ENCODE measurements at places on chromosomes 5 and 9. TPM values are rescaled to one million over a fixed set of nuclear protein-coding genes. Genes with fewer than 3 reads are reported as not detected.

Gene PIP5K1B
- not detected for total RNA-seq

Gene MARVELD2
- total RNA-seq: not detected

Gene PROB1
- total RNA-seq: 0.17 TPM

Gene ZFP37
- total RNA-seq: 4.9 TPM

Gene DNAI1
- total RNA-seq: not detected

Gene SLC36A2
- not detected for total RNA-seq

Gene PCDHGA7
- total RNA-seq: 0.69 TPM

Gene TPPP
- total RNA-seq: 0.05 TPM

Gene CCDC180
- 1.2 TPM for total RNA-seq

Gene ENTREP1
- 1.7 TPM for total RNA-seq

Gene SH3GLB2
- 155 TPM for total RNA-seq

Gene OR1L6
- total RNA-seq: not detected

- peak; percentile 47 for DNase-seq
These were observed 68.4 kb downstream of the PAM start for GRCh38 chr5:102823441-102823874.

- no peak for DNase-seq
These were observed 24.4 kb downstream of the SLC25A25 start for GRCh38 chr9:128092199-128092977.

DNA sequence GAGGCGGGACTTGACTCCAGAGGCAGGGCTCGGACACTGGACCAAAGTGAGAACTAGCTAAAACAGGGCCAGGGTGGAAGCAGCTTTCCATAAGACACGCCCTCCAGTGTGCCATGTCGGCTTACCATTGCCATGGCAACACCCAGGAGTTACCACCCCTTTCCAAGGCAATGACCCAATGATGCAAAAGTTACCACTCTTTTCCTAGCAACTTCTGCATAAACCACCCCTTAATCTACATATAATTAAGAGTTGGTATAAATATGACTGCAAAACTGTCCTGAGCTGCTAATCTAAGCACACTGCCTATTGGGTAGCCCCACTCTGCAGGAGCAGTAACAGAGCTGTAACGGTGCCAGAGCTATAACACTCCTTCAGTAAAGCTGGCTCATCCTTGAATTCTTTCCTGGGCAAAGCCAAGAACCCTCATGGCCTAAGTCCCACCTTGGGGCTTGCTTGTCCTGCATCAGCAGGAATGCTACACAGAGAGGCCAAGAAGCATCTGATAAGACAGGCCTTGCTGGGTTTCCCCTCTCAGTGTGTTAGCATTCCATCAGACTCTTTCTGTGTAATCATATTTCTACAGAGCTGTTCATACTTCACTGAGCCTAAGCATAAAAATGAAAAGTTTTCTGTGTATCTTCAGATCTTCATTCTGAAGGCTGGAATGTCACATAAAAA lies 262.7 kb upstream of the KLF9 start:
- no peak for DNase-seq

GRCh38 chr5:36770125-36770524 lies 106.4 kb upstream of the NIPBL start:
- DNase-seq: no peak

GRCh38 chr5:109688630-109688969 lies 1.1 kb upstream of the MAN2A1 start:
- DNase-seq: peak; percentile 32

DNA sequence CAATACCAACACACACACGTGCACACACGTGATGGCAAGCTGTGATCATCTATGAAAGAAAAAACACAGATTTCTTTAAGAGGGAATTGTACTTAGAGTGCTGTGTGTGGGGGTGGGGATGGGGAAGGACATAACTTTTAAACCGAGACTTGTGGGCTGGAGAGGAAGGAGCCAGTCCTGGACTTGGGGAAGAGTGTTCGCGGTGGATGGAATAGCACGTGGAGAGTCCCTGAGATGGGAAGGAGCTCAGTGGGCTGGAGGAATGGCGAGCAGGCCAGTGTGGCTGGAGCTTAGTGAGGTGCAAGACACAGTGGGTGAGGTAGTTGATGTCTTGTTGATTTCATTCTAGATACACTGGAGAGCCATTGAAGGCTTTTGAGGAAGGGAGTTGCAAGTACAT lies 78.5 kb downstream of the RGS3 start:
- no peak for DNase-seq

DNA sequence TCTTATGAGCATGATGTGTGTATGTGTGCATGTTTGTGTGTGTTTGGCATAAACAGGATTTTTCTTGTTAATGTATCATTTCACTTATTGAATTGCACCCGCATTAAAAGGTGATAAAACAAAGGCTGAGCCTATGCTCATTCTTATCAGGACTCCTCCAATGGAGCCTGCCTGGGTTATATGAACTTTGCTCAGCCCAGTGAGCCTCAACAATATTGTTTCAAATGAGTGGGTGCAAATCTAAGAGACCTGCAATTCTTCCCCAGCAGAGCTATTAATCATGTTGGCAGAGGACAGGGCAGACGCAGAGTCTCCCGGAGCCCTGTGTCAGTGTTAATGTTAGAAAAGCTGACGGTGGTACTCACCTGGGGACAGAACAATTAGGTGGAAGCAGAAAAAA lies 71.6 kb downstream of the SH3RF2 start:
- no peak for DNase-seq

- DNase-seq: no peak
These were observed 38.7 kb downstream of the TTC39B start for GRCh38 chr9:15268317-15268716.

DNA sequence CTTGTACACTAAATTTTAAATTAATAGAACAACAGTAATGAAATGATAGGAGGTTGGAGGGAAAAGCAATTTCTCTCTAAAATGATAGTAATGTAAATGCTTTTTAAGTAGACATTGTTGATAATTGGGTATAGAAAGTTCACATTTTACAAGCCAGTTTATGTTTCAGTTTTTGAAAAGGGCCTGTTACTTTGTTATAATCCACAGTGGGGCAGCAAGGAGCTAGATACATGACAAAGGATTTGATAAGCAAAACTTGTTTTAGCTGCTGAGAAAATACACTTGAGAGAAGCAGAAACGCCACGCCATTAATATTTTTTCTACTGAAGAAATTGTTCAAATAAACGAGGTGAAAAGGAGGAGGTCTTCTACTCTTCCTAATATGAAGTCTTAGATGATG lies 30.2 kb downstream of the SREK1 start:
- DNase-seq: peak; percentile 9

- DNase-seq: peak; percentile 80
These were observed 198.8 kb upstream of the EFNA5 start for GRCh38 chr5:107869438-107870115.

GRCh38 chr5:16549491-16550206 lies 67.1 kb downstream of the RETREG1 start:
- DNase-seq: no peak

DNA sequence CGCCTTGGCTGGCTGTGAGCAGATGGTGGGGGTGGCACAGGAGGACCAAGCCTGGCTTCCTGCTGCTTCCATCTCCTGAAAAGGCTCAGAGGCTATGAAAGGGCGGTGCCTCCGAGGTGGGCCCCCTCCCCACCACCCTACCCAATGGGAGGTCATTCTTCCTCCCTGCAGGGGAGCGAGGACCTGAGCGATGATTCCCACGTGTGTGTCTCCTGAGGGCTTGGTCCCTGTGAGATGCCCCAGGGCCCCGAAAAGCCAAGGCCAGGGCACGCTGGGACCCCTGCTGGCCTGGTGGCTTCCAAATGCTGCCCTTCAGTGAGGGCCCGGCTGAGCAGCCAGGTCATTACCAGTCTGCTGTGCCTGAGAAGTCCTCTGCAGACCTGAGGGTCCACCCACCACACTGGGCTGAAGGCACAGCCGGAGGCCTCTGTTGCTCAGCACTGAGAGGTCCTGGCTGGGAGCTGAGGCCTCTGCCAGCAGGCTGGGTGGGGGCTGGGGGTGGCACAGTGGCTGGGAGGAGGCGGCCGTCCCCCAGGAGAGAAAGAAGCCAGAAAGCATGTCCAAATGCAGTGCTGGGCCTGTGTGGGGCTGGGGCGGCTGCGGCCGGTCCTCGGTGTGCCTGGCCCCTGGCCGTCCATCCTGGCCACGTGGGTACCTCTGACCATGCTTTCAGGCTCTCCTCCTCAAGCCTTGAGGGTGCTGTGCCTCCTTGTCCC lies 14.0 kb upstream of the SLC6A19 start:
- no peak for DNase-seq

GRCh38 chr5:516980-517379 lies 7.3 kb downstream of the SLC9A3 start:
- no peak for DNase-seq

DNA sequence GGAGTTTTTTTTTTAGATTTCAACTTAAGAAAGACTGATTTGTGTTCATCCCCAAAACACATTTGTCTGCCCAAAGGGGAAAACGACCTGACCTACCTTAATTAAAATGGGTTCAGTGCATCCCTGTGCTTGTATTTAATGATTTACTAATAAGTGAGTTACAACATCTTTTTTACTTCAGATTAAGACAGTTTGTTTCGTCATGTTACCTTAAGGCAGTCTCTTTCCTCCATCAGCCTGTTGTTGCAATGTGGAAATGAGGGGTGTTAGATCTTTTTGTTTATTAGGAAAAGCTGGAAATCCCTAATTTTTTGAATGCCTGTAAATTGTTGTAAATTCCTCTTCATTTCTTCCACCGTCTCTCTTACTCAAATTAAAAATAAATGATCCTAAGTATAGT lies 177.5 kb downstream of the GDNF start:
- no peak for DNase-seq

DNA sequence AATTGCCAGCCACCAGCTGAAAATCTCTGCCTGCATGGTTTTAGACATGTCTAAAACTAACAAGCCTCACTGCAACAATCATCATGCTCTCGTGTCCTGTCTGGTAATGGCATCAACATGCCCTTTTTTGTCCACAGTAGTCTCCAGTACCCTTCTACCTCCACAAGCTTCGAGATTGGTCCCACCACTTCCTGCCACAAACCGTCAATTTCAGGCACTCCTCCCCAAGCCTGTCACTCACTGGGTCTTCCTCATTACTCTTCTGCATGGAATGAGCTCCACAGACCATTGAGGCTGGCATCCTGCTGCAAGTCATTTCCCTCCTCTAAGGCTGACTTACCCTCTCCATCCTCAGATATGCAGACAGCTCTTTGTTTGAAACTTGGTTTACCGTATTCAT lies 9.0 kb downstream of the LPAR1 start:
- DNase-seq: no peak

DNA sequence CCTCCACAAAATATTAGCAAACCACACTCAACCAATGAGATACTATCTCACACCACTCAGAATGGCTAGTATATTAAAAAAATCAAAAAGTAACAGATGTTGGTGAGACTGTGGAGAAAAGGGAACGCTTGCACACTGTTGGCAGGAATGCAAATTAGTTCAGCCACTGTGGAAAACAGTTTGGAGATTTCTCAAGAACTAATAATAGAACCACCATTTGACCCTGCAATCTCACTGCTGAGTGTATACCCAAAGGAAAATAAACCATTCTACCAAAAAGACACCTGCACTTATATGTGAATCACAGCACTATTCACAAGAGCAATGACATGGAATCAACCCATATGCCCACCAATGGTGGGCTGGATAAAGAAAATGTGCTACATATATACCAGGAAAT lies 393.5 kb downstream of the PDE4D start:
- DNase-seq: no peak

DNA sequence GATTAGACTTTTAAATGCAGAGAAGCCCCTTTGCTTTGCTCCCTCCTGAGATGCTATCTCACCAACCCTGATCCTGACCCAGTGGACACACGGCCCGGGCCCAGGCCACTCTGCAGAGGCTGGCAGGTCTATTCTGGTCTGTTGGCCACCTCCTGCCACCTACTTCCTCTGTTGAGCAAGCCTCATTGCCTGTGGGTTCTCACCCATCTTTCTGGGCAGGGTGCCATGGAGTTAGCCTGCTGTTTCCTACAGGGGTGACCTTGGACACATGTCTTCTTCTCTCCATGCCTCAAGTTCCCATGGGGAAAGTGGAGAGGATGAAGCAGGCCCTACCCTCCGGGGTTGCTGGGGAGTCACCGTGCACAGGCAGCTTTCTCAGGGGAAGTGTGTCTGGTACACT lies 266.2 kb upstream of the IRX1 start:
- no peak for DNase-seq

DNA sequence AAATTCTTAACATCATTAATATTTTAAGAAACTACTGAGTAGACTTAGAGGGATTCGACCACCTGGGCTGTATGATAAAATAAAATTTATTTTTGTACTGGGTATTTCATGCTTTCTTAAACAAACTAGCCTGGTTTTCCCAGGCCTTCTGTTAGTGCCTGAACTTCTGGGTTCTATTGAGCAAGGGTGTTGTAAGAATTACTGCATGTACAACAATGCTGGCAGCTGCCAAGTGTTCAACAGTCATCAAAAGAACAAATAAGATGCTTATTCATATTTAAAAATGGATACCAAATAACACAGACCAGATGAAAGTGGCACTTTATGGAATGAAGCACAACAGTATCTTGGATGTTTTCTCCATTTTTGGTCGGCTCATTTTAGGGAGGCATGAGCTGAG lies 123.2 kb upstream of the FBXL7 start:
- no peak for DNase-seq

DNA sequence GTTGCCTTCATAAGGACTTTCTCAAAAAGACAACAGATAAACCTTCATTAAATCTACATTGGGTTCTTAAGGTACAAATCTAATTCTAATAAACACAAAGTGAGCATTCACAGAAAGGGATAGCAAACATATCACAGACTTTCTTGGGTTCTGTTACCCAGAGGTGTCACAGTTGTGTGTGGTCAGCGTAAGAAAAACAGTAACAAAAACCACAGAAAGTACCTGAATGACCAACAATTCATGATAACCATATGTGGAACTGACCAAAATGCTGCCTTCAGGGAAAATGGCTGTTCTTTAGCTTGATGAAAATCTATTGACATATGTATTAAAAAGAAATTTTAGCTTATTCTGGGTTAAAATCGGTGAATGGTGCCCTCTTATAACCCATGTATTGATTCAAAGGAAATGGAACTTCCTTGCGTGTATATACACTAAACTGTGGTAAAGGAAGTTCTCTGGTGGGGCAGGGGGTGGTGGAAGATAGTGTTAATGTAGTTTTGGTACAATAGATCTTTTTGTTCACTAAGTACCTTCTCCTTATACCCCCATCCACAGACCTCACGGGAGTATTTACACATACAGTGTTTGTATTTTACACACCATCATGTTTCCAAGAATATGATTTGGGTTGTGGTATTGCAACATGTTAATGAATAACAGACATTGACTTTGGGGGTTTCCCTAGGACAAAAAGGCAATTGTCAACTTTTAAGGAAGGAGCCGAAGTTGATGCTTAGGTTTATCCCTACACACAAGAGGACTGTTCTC lies 152.5 kb downstream of the APBA1 start:
- DNase-seq: no peak

GRCh38 chr5:76694317-76694716 lies 21.6 kb upstream of the F2R start:
- DNase-seq: no peak

DNA sequence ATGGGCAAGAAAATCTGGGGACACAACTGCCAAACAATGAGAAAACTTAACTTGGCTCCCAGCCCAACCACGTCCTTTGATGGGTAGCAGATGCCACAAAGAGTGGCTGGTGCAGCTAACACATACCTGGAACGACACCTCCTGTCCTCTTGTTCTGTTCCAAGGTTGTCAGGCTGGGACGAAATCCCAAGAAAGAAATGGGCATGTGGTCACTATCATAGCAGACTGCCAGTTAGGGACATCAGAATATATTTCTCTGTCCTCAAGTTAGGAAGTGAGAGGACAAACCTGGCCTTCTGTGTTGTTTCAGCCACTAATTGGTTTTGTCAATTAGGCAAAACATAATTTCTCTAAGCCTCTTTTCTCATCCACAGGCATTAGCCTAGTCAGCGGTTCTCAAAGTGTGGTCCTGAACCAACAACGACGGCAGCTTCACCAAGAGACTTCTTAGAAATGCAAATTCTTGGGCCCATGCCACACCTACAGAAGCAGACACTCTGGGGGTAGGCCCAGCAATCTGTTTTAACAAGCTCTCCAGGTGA lies 63.4 kb downstream of the RAPGEF1 start:
- DNase-seq: no peak

All from A172 (cell line).